Calu3 (cell line): ENCODE measurements at places on chromosomes 3 and 15. TPM values are rescaled to one million over a fixed set of nuclear protein-coding genes. Genes with fewer than 3 reads are reported as not detected.

The ERICH6 gene
- total RNA-seq, result 0.29 TPM in 1 of 2 replicates, not detected in the other

The ATP13A4 gene
- total RNA-seq, result 24.6 and 31.9 TPM in 2 replicates

The CYP8B1 gene
- not detected in 2 replicates for total RNA-seq

The LRRN1 gene
- 12.6 and 22.1 TPM in 2 replicates for total RNA-seq

The GRAMD1C gene
- total RNA-seq, result 5.0 and 6.3 TPM in 2 replicates

The GOLGA8Q gene
- total RNA-seq, result not detected in 2 replicates

The CPN2 gene
- total RNA-seq, result not detected in 2 replicates

The MUC20 gene
- total RNA-seq, result 83.1 and 128 TPM in 2 replicates

The EPHA6 gene
- total RNA-seq, result 1.1 TPM in 2 replicates

The TAGLN3 gene
- total RNA-seq, result not detected in 2 replicates

The SLC2A2 gene
- 0.09 and 0.95 TPM in 2 replicates for total RNA-seq

The ASB14 gene
- total RNA-seq, result 0.12 and 0.40 TPM in 2 replicates

The PLSCR2 gene
- 2.9 and 5.1 TPM in 2 replicates for total RNA-seq

The CCDC14 gene
- 53.0 and 60.6 TPM in 2 replicates for total RNA-seq
